ENCODE measurements at places on chromosomes 7 and 10.

GRCh38 chr10:98268694-98269431 lies 869 bp upstream of the LOXL4 start:
- DNase-seq, result no peak

DNA sequence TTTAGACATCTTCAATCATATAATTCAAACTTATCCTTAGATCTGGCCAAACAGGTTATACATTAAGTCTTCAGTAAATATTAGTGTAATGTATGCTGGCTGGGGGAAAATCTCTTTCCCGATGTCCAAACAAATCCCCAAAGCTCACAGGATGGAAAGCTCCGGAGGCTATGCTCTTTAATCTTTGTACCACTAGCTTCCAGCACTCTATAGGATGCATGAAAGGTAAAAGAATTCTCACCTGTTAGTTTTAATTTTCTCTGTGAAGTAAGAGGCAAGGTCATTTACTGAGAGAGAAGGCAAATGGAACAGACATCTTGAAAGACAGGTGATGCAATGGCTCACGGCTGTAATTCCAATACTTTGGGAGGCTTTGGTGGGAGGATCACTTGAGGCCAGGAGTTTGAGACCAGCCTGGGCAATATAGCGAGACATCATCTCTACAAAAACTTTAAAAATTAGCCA lies 99.8 kb upstream of the KIF5B start:
- DNase-seq, result no peak

GRCh38 chr7:10688544-10688943 lies 285.1 kb upstream of the PHF14 start:
- no peak for DNase-seq

DNA sequence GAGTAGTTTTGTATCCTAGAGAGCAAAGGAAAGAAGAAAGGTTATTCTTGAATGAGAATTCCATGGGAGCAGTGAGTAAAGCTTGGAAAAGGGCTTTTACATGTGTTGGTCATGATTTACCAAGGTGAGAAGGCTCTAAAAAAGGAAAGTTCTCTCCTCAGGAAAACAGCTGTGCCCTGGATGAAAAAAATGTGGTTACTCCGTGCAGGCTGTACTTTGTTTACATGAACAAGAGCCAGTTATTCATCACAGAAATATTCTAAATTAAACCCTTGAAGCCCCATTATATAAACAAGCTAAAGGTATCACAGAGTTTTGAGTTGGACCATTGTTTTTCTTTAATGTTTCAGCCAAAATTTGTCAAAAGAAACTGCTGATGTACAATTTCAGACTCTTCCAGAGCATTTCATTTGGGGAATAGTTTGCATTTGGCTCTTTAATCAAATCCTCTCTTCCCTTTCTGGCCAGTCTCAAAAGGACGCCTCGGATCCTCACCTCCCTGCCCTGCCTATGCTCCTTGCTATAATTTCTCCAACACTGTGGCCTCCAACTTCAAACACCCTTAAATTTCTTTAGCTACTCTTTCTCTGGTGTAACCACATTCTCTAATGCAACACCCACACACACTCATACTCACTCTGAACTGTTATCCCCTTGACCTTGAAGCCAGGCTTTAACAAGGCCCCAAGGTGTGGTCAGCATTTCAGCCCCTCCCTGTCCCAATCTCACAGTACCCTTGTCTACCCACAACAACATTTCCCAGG lies 47.4 kb downstream of the AFAP1L2 start:
- DNase-seq, result no peak

GRCh38 chr7:150824379-150825177 lies 24.0 kb downstream of the TMEM176A start:
- no peak for DNase-seq

GRCh38 chr10:119190954-119191785 lies 12.6 kb upstream of the PRDX3 start:
- no peak for DNase-seq

DNA sequence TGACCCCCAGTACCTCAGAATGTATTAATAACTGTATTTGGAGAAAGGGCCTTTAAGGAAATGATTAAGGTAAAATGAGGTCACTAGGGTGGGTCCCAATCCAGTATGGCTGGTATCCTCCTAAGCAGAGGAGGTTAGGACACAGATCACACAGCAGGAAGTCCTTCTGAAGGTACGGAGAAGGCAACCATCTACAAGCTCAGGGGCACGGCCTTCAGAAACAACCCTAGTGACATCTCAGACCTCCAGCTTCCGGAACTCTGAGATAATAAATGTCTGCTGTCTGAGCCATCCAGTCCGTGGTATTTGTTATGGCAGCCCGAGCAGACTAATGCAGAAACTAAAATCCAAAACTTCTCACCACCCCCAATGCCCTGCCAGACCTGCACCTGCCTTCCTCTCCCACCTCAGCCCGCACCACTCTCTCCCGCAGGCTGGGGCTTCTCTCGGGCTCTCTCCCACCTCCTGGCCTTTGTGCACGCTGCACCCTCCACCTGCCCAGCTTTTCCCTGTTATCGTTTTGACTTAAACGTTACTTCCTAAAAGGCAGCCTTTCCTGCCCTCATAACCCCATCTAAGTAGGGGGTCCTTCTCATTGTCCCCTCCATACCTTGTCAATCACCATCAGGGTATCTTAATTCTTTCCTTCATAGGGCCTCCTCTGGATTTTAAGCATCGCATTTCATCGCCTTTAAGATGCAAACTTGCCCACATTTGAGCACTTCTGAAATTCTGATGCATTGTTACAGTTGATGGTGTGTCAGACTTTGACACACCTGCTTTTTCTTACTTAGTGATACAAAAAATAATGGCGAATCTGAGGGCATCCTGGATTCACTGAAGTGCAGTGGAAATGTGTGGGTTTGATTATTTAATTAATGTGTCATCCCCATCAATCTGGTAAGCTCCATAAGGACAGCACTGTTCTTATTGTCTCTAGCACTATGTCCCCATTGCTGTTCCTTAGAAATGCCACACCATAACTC lies 32.2 kb upstream of the AQP1 start:
- no peak for DNase-seq

DNA sequence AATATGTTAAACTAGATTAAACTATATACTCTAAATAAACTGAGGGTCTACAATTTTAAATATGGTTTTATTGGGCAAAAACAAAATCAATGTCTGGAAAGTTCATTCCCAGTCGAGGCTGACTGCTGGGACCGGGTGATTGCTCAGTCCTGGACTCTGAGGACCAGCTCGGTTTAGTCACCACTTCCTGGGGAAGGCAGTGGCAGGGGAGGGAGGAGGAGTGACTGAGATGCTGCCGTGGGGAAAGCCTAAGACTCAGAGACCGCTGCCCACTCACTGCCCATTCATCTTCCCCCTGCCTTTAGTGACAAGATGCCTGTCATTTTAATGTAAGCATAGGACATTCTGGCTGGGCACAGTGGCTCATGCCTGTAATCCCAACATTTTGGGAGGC lies 29.0 kb downstream of the ATOH7 start:
- DNase-seq, result no peak

- no peak for DNase-seq
Observed at GRCh38 chr10:105237685-105238084, 596.6 kb downstream of the SORCS3 start.

DNA sequence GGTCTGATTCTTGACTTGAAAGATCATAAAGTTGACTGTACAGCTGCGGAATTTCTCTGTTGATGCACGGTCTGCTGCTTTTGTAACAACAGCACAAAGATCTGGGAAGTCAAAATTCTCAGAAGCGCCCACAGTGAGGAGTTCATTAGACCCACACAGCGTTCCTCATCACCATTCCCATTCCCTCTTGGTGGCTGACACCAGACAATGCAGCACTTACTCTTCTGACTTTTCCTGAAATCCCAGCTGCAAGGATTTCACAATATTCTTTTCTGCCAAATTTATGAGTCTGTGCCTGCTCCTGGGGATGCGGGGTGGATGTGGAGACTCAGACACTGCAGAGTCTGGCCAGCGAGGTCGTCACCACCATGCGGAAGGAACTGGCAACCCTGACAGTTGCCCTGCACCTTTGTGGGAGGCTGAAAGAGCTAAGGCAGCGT lies 233.9 kb downstream of the FANK1 start:
- no peak for DNase-seq

- no peak for DNase-seq
Observed at GRCh38 chr10:27020243-27020642, 80.1 kb downstream of the ANKRD26 start.

DNA sequence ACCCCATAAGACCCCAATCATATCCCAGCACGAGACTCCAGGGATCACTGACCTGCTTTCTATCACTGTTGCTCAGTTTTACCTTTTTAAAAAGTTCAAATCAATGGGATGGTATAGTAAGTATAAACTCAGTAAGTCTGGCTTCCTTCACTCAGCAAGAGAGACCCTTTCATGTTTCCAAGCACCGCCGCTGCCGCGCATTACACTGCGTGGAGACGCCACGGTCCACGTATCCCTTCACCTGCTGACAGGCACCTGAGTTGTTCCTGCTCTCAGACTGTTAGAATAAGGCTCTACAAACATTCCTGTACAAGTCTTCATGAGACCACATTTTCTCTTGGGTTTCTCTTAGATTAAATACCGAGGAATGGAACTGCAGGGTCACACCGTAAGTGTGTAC lies 28.3 kb downstream of the MAD1L1 start:
- DNase-seq, result no peak

GRCh38 chr10:91190876-91191583 lies 29.4 kb upstream of the PCGF5 start:
- DNase-seq, result no peak

DNA sequence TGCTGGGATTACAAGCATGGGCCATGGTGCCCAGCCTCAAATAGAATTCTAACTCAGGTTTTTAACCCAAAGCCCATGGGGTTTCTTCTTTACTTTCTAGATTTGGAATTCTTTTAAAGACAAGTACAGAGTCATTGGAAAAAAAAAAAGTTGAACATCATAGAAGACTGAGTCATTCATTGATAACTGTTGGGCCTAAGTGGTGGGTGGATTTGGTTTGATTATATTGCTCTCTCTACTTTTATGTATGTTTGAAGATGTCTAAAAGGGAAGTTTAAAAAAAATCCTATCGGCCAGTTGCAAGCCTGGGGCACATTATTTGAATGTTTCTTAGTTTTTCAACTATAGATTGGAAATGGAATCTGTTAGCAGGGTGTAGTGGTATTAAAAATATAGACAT lies 49.7 kb downstream of the INPP5F start:
- DNase-seq, result no peak

DNA sequence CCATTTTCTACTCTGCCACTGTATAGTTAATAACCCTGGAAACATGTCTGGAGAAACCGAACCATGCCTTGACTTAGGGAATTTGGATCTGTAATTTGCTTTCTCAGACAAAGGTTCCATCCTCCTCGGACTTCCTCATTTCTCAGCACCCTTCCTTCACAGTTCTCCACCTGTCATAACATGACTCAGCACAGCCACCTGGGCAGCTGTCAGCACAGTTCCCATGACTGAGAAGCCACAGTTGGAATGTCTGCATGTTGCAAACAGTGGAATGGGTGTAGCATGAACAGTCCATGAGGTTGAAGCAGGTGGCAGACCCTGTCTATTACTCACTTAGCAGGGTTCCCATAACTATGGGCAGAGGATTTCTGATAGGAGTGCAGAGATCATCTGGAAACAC lies 634 bp upstream of the OR9A4 start:
- no peak for DNase-seq

GRCh38 chr7:129257168-129257567 lies 32.3 kb downstream of the AHCYL2 start:
- DNase-seq, result no peak

- no peak for DNase-seq
Observed at GRCh38 chr7:159310457-159311171, 165.9 kb upstream of the VIPR2 start.

- DNase-seq, result no peak
Observed at GRCh38 chr7:875476-876076, 778 bp upstream of the GET4 start.

GRCh38 chr10:125976960-125977605 lies 80.7 kb downstream of the FANK1 start:
- no peak for DNase-seq

- no peak for DNase-seq
Observed at GRCh38 chr10:46239993-46240683, 46.7 kb upstream of the ANTXRL start.

- no peak for DNase-seq
Observed at GRCh38 chr7:128937647-128938543, at the start of gene IRF5. Gene IRF5 (plus strand): TSS chr7:128937927. CDS start chr7:128942082, 4,155 bp downstream.

- no peak for DNase-seq
Observed at GRCh38 chr10:1002425-1003006, 14.3 kb downstream of the GTPBP4 start.

GRCh38 chr7:130141884-130142653 lies 63.1 kb downstream of the TMEM209 start:
- DNase-seq, result no peak

DNA sequence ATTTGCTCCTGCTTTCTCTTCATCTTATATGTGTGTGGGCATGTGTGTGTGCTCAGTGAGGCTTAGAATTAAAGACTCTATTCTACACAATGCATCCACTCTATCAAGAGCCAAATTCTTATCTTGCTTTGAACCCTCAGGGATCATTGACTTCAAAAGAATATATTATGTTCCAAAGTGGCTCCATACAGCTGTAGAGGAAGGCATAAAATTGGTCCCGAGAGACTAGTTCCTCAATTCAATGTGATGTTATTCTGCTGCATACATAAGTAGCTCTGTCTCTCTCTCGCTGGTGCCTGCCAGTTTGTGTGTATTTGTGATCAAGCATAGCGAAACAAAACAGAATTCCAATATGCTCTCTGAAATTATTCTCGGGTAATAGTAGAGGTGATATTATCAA lies 997.9 kb upstream of the POT1 start:
- no peak for DNase-seq

DNA sequence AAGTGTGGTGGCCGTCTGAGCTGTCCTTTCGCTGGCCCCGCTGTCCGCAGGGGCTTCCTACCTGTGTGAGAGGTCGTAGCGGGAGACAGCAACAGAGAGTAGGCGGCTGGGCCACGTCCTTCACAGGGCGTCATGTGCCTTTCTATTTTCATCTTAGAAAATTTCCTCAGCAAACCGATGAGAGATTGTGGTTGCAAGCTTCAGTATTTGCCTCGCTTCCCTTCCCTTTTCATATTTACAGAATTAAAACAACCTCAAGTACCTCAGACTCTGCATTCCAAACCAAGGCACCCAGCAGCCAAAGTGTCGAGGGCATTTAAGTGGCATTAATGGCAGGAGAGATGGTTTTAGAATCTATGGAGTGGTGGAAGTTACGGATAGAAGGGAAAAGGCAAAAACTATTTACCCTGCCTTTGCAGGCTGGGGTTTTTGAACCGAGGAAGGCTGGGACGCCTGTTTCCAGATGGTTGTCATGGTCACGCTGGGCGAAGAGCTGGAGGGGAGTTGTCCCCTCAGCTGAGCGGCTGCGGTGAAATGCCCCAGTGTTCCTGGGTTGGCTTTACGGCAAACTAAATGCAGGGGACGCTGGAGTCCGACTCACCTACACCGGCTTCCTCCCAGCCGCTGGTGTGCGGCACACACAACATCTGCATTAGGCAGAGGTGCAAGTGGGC lies 41.9 kb downstream of the WIPI2 start:
- DNase-seq, result no peak

GRCh38 chr7:131773413-131773812 lies 217.0 kb upstream of the PODXL start:
- DNase-seq, result no peak

GRCh38 chr10:123655751-123656150 lies 10.4 kb upstream of the GPR26 start:
- no peak for DNase-seq

- no peak for DNase-seq
Observed at GRCh38 chr7:5582532-5582935, 158.9 kb upstream of the TNRC18 start.

Measured in stimulated activated CD4-positive, alpha-beta T cell treated with anti-CD3 and anti-CD28 coated beads, Interleukin-12 subunit alpha, Interleukin-12 subunit beta, amount 100 ng/mL, for 48 hours (primary cell).